ENCODE measurements at places on chromosomes 4 and X.

DNA sequence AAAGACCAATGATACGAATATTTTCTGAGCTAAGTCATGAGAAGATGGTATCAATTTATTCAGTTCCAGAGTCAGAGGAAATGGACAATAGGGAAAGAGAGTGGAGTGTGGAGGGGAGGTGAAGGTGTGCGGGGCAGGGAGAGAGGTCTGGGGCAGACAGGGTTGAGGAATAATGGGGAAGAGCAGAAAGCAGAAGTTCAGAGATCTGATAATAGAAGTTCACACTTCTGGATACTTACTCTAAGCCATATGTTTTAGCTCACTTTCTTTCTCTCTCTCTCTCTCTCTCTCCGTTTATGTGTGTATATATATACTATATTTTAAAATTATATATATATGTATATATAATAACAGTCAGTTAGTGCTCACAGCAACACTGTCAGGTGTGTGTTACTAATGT lies 40.4 kb downstream of the FOXR2 start:
- DNase-seq, result no peak

DNA sequence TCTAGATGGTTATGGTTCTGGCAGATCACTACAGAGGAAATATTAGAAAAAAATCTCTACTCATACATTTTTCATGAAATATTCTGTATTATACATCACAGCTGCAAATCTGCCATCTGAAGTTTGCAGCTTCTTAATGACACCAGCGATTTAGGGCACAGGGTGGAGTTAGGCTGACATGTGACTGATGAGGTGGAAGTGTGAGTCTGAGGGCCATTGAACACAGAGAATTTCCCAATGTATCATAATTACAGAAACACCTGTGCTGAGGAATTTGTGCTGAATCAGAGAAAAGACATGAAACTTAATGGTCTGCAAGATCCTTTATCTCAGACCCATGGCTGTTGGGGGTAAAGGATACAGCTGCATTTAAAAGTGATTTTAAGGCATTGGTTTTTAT lies 2025.6 kb upstream of the AGA start:
- DNase-seq, result no peak

- no peak for DNase-seq
Measured at GRCh38 chr4:8185930-8186329, 13.2 kb upstream of the SH3TC1 start.

DNA sequence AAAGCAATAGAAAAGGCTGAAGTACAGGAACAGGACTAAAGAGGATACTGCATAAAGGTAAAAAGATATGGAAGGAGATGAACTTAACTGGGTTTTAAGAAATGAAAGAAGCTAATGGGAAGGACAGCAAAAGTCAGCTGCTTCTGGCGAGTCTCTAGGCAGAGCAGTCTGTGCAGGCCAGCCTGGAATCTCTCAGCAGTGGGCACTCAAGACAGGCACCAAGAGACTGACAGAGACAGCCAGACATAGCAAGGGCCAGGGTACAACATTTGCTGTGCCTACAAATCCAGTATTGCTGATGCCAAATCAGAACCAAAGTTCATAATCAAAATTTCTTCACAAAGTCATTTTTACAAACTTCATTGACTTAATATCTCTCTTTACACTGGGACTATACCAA lies 62.4 kb downstream of the SPOCK3 start:
- DNase-seq, result no peak

GRCh38 chrX:38662640-38663039 lies 101.3 kb downstream of the TSPAN7 start:
- no peak for DNase-seq

DNA sequence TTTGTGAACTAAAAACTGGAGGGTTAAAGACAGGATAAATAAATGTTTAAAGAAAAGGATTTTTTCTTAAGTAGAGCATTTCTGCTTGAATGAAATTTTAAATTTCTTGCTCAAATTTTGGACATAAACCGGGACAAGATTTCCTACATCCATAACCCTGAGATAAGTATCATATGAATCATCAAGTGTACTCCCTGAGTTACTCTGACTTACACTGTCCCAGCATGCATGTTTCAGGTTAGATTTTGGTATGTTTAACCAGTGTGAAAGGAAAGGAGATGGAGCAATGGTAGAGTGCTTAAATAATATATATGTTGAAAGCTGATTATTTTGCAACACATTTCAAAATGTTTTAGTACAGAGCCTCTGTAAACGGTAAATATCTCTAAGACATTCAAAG lies 175.2 kb downstream of the ADGRL3 start:
- no peak for DNase-seq
